Fibroblast of skin of abdomen (primary cell): ENCODE measurements at places on chromosomes 11 and 22.
A peak's percentile ranks its signal among the peaks of the same experiment; 100 is the strongest.

- DNase-seq: no peak
Measured at GRCh38 chr22:38618682-38619081, 37.5 kb downstream of the FAM227A start.

DNA sequence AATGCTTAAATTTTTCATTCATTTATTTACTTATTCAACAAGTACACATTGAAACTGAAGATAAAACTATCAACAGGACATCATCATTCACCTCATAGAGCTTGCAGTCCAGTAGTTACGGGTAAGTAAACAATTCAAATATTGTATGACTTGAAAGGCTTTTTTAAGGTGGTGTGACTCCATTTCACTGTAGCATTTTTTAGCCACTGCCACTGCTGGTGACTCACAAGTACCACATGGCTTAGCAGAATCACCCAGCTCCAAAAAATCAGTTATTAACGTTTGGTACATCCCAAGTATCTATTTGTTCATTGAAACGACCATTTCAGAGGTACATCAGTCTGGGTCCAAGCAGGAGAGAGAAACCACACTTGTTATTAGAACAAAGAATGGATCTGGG lies 427.9 kb upstream of the DDI1 start:
- no peak for DNase-seq

- DNase-seq: no peak
Measured at GRCh38 chr11:19766810-19767209, 54.2 kb downstream of the NAV2 start.

GRCh38 chr11:134634897-134635831 lies 223.1 kb upstream of the B3GAT1 start:
- no peak for DNase-seq

DNA sequence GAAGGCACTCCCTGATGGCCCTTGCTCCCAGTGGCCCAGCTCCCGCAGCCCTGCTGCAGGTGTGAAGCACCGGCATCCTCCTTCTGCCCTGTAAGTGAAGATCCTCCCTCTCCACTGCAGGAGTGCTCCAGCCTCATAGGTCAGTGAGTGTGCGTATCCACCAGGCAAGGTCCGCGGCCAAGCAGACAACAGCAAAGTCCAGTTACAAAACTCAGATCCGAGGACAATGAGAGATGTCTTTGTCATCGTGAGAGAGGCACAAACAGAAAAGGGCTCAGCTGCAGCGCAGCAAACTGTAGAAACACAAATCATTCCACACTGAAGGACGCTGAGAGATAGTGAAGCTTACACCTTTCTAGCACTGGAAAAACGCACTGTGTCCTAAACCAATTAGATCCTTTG lies 46.1 kb downstream of the MYH9 start:
- no peak for DNase-seq

DNA sequence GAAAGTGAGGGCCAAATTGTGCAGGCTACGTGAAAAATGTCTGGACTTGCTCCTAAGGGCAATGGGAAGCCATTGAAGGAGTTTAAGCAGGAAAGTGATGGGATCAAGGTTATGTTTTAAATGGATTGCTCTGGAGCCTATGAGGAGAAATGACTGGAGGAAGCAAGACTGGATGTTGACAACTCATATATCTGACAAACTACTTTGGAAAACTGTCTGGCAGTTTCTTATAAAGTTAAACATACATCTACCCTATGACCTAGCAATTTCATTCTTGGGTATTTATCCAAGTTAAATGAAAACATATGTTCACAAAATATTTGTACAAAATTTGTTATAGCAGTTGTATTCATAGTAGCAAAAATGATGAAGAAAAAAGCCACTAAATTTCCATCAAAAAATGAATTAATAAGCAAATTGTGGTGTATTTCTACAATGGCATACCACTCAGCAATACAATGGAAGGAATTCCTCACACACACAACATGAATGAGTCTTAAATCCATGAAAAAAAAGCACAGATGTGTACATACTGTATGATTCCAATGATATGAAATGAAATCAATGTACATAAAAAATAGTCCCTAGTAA lies 24.1 kb downstream of the FZD4 start:
- peak; percentile 61 for DNase-seq

GRCh38 chr11:122755409-122755808 lies 82.9 kb upstream of the CRTAM start:
- DNase-seq: no peak

DNA sequence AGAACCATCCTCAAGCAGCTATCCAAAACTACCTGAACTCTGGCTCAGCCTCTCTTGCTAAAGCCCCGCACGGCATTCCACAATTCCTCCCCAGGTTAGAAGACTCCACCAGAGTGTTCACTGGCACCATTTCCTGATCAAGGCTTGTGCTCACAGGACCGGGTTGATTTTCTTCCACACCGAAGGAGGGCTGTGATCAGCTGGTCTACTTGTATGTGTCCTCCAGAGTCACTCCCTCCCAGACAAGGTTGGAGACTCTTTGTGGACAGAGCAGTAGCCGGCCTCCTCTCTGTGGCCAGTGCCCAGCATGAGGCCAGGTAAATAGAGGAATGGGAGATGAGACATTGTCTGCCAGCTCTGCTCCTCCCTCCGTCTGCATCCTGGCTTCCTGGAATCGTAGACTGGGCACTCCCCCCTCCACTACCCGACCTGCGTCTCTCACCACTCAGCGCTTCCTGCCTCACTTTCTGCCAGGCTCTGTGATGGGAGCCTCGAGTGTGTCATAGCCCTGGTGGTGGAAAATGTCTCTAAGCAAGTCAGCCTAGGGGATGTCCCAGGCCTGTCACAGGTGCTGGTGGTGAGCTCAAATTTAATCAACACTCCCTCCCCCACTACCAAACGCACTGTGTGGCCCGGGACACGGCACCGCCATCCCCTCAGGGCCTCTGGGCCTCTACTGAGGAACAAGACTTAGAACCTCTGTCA lies 12.5 kb upstream of the TMPRSS6 start:
- DNase-seq: peak; percentile 41

GRCh38 chr22:45977003-45977411 lies at the start of gene WNT7B:
TSS of gene WNT7B (minus strand) at chr22:45977162. CDS start at chr22:45976754, 408 bp downstream.
- DNase-seq: no peak

DNA sequence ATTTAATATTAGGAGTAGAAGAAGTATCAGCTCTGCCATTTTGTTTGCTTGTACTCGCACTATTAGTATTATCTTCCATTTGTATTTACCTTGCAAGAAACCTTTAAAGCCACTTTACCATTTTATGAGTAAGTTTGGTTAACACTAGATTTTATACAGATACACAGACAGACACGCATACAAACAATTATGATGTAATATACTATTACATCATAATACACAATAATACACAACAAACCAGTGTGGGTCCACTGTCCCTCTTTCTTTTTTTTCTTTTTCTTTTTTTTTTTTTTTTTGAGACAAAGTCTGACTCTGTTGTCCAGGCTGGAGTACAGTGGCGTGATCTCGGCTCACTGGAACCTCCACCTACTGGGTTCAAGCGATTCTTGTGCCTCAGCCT lies 170.3 kb upstream of the NARS2 start:
- no peak for DNase-seq

- no peak for DNase-seq
Measured at GRCh38 chr22:19846620-19847344, 7.9 kb downstream of the GNB1L start.

DNA sequence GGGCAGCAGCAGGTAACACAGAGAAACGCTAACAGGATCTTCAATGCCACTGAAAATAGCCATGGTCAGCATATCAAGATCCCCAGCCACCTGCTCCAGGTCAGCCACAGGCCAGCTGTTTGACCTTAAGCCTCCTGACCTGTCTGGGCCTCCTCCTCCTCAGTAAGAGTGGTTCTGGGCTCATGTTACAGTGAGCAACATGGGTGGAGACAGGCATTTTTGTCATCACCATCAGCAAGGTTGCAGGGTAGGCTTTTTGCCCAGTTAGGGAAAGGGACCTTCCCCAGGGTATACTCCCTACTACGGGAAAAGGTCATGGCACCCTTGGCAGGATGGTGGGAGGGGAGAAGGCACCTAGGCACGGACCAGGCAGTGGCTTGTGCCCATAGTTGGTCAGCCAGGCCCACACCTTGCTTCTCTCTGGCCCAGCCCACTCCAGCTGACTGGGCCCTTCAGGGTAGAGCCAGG lies 131.8 kb upstream of the PARVA start:
- no peak for DNase-seq

GRCh38 chr11:66530927-66531709 lies 14.7 kb downstream of the ZDHHC24 start:
- no peak for DNase-seq

DNA sequence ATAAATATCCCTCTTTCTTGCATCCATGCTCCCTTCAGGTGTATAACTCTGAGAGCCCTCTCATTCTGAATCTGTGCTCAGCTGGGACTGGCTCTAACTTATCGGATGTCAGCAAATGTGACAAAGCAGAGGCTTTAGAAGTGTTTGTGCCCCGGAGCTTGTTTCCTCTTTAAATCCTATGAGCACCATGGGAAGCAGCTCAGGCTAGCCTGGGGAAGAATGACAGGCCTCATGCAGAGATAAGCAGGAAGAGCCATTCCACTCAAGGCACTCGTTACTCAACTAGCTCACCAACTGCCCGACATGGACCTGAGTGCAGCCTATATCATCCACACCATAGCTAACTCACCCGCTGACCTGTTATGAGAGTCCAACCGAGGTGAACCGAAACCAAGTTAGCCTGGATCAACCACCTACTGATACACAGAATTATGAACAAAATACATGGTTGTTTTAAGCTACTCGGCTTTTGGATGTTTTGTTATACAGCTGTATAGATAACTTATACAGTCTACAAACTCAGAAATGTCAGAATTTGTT lies 990.7 kb downstream of the NTM start:
- no peak for DNase-seq

DNA sequence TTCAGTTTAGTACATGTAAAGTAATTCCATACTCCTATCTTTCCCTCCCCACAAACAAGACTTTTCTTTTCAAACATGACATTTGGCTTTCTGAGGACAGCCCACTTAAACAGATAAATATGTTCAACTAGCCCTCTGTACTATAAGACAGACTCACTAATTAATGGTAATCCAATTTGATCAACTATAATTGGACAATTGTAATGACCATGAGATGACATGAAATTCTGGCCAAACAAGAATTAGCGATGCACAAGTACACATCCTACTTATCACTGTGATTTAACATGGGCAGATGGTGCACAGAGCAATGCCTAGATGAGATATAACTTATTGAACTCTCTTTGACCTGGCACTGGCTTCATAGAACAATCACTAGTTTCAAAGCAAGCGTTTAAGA lies 1033.7 kb upstream of the CCDC90B start:
- no peak for DNase-seq

- DNase-seq: no peak
Measured at GRCh38 chr11:20529757-20530156, 69.7 kb upstream of the SLC6A5 start.

GRCh38 chr11:129965248-129965647 lies 37.4 kb downstream of the PRDM10 start:
- no peak for DNase-seq

DNA sequence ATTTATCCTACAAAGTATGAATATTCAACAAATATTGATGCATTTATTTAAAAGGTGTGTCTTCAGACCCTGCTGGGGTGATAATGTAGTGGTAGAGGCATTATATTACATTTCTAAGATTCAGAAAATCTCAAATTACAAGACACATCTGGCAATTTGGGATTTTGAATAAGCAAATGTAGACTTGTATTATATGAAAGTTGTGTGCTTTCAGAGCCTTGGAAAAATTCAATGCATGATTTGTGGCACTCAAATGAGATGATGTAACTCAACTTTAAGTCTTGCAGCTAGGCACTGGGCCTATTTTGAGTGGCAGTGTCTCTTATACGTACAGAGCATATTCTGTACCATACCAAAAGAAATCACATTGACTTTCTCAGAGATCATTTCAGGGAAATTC lies 214.4 kb downstream of the ETS1 start:
- peak; percentile 35 for DNase-seq

- DNase-seq: no peak
Measured at GRCh38 chr11:120168108-120168959, 30.4 kb upstream of the TRIM29 start.

DNA sequence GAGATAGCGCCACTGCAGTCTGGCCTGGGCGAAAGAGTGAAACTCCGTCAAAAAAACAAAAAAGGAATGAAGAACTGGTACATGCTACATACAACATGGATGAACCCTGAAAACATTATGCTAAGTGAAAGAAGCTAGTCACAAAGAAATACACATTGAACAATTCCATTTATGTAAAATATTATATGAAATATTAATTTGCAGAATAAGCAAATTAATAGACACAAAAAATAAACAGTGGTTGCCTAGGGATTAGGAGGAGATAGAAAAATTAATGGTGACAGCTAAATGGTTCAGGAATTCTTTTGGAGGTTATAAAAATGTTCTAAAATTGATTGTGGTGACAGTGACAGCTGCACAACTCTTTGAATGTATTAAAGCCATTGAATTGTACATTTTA lies 14.7 kb downstream of the PRDM10 start:
- DNase-seq: no peak

DNA sequence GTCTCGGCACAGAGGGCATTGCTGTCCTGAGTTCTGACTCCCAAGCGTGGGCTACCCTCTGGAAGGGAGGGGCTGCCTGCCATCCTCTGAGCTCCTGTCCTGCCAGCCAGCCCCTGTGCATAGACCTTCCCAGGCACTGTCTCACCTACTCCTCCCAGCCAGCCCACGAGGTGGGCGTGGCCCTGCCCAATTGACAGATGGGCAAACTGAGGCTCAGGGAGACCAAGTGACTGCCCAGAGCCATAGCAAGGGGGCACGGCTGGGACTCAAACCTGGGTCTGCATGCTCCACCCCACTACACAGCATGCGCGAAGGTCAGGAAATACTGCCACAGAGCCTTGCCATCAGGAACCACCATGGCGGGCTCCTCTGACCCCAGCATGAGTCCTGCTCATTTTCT lies 29.4 kb upstream of the PRR5 start:
- DNase-seq: no peak

DNA sequence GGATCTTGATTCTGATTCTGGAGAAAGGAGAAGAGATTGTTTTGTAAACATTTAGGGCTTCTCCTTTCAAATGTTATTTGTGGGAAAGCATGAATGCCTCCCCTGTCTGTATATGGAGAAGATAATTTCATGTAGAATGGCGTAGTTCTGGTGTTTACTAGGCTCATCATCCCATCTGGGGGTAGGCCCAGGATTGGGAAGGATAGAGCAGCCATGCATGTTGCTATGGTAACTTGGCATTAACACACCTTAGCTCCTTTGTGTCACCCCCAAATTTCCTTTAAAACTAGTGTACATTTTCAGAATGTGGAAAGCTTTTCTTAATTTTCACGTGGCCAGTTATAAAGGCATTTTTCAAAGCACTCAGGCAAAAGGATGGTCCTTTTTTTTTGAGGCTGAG lies 57.5 kb upstream of the EED start:
- DNase-seq: no peak

DNA sequence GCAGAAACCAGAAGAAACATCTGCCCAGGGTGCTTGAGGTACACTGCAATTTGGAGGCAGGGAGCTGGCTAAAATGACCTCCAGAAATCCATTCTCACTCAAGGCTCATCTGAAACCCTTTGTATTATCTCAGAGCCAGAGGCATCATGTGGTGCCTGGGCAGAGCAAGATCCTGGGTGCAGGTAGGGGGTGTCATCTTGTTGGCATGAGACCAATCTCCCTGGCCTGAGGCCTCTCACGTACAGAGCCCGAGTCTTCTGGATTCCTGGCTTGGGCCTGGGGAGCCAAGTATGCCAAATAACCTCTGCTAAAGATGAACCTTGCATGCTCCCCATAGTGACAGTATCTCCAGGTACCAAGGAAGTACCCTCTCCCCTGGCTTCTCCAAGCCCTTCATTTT lies 2.4 kb downstream of the LMO1 start:
- DNase-seq: no peak

GRCh38 chr11:86486261-86487030 lies 111.8 kb downstream of the CCDC81 start:
- peak; percentile 53 for DNase-seq

GRCh38 chr11:101567071-101567470 lies 16.7 kb downstream of the TRPC6 start:
- DNase-seq: no peak
